ENCODE measurements at places on chromosomes 1 and 21. TPM values are rescaled to one million over a fixed set of nuclear protein-coding genes. Genes with fewer than 3 reads are reported as not detected.

DNA sequence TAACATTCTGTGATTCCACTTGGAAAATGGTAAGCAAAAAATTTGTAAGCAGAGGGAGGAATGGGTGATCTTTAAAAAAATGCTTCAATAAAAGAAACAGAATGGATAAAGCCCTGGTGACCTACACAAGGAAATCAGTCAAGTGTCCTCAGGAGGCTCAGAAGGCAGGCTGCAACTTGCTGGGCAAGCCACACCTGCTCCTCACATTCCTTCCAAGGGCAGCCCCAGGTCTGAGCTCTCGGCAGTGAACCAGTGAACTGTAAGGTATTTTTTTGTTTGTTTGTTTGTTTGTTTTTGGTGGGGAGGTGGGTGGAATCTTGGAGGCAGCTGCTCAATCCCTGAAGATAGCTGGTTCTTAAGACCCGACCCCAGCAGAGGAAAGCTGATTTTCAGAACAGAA, 4.4 kb downstream of the TACSTD2 start:
- DNase-seq, result no peak

DNA sequence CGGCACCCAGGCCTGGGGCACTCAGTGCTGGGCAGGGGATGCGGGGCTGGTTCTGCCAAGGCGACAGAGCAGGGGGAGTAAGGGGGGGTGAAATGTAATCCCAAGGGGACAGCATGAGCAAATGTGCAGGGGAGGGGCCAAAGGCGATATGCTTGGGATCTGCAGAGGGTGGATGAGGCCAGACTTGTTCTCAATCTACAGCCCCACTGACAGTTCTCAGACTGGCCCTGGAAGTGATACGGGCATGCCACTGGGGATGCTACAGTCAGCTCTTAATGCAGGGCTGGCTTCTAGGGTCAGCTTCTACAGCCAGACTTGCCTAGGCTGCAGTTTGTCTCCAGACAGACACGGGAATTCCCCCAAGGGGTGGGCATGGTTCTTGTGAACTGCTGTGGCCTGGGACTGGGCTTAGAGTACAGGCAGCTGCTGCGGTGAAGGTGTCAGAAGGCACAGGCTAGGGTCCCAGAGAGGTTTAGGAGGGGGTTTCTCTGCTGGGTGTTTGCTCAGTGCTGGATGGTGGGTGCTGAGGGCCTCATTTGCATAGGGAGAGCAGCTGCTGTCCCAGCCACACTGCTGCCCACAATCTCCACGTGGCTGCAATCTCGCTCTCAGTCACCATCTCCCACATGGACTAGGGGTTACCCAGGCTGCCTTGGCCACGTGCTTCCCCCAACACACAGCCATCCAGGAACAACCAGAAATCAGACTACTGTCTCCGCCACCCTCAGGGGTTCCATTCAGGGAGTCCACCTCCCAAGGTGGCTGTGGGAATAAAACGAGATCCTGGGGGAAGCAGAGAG, 190.1 kb downstream of the HIVEP3 start:
- no peak for DNase-seq

- no peak for DNase-seq
These were observed 87.9 kb downstream of the CDC14A start for GRCh38 chr1:100440075-100440809.

DNA sequence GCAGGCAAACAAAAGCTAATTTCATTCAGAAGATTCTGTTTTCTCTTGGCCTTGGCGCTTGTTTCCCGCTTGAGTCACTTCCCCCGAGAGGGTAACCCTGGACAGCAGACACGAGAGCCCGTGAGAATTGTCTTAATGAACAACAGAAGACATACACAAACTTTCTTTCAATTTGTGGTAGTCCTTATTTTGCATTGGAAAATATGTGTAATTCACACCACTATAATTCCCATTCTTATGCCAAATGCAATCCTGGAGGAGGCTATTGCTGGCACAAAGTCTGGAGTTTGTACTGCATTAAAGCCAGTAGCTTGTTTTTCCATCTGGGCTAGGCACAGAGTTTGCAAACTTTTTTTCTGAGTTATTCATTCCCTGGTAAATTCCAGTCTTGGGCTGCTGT, 109.8 kb upstream of the IVNS1ABP start:
- no peak for DNase-seq

GRCh38 chr21:34642211-34643075, 26.4 kb upstream of the CLIC6 start:
- no peak for DNase-seq

- DNase-seq, result no peak
These were observed 46.8 kb downstream of the MACO1 start for GRCh38 chr1:25477448-25478034.

GRCh38 chr21:32779983-32780382, 8.4 kb upstream of the PAXBP1 start:
- DNase-seq, result no peak

GRCh38 chr1:239831577-239832355, 259.9 kb upstream of the FMN2 start:
- DNase-seq, result no peak

GRCh38 chr1:44829506-44830384, 13.3 kb downstream of the PTCH2 start:
- no peak for DNase-seq

DNA sequence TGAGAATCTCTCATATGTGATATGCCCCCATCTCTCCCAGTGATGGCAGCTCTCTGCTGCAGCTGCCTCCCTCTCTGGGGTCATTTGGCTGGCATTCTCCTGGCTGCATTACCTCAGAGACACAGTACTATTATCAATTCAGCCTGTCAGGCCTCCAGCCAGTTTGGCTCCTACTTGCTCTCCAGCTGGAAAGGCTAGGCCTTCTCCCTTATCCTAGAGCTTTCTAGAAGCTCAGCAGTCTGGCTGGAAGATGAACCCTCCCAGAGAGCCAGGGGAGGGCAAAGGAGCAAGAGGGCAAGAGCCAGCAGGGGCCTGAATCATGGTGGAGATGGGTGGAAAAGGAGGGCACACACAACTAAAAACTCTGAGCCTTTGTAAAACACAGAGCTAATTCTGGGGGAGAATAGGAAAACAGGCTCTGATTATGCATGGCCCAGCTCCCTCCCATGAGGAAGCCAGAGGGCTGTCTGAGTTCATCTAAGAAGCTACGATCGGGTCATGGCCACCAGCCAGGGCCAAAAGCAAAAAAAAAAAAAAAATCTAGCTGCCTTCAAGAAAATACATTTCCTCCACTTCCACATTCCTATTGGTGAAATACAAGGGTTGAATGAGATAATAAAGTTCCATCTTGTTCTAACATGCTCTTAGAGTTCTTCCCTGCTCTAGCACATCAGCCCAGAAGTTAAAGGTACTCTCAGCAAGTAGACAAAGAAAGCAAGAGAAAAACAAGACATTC, 8.8 kb downstream of the LAMB3 start:
- DNase-seq, result no peak

GRCh38 chr1:24451746-24452145, 36.1 kb downstream of the NIPAL3 start:
- DNase-seq, result no peak

GRCh38 chr1:170215072-170215885, 69.5 kb downstream of the NTMT2 start:
- no peak for DNase-seq

DNA sequence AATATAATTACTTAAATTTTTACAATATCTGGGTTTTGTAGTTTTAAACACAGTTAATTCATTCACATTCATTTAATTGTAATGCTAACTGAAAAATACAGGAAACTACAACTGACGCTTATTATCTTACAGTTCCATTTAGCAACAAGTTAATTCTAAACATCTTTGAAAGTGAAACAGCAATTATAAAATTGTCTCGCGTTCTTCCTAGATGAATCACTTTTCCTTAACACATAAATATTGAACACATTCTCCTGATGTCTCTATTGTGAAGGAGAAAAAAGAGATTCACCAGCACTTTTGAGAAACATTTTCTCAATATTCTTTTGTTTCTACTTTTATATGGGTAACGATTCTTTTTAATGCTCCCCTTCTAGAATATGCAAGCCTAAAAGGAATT, 6.4 kb downstream of the PTGFR start:
- no peak for DNase-seq

DNA sequence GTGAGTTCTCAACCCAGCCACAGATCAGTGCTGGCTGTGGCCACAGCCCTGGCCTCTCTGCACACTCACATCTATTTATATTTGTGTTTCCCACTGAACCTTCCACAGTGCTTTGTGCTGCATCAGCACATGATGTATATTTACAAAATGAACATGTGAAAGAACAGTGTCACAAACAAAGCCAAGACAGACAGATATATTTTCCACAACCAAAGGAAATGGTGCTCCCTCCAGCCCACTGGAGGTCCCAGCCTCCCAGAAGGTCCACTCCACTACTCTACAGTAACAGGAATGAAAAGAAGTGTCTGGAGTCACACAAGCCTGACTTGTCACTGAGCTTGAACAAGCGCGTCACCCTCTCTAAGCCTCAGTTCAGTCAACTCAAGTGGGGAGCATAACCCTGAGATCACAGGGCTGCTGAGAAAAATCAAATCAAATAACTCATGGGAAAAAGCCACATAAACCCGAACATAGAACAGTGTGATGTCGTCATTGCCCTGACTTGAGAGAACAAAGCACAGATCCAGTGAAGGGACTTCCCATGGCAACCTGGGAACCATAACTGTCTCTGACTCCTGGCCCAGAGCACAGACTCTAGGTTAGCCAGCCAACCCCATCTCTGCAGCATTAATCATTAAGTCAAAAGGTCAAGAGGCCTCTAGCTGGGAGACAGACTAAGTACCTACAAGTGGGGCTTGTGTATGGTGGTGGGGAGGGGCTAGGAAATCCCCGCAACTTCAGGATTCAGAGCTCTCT, 121.2 kb downstream of the TRABD2B start:
- no peak for DNase-seq

DNA sequence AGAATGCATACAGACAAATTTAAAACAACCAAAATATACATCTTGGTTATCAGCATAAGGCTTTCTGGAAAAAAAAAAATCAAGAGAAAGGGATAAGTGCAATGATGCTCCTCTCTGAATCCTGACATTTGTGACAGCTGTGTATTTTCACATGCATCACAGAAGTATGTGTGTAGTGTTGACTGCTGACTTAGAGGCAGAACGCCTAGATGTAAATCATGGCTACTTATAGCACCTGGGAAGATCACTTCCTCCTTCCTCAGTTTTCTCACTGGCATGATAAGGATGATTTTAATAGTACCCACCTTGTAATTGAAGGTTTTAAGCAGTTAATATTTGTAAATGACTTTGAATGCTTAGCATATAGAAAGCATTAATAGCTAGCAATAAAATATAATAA, 112.5 kb downstream of the MRPL39 start:
- DNase-seq, result no peak

DNA sequence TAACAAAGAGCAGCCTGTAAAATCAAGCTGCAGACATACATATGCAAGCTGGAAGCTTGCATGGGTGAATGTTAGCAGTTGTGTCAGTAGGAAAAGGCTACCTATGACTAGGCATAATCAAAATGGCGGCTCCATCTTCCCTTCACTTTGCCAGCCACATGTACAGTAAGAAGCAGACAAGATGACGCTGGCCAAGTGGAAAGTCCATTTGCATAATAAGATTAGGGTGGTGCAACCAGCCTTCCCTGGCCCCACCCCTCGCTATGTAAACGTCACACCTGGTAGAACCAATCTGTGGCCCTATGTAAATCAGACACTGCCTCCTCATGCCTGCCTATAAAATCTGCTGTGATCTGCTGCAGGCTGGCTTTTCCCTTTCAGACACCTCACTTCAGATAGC, 171.9 kb upstream of the USP25 start:
- DNase-seq, result no peak

GRCh38 chr1:221166559-221167318, 287.5 kb downstream of the HLX start:
- no peak for DNase-seq

DNA sequence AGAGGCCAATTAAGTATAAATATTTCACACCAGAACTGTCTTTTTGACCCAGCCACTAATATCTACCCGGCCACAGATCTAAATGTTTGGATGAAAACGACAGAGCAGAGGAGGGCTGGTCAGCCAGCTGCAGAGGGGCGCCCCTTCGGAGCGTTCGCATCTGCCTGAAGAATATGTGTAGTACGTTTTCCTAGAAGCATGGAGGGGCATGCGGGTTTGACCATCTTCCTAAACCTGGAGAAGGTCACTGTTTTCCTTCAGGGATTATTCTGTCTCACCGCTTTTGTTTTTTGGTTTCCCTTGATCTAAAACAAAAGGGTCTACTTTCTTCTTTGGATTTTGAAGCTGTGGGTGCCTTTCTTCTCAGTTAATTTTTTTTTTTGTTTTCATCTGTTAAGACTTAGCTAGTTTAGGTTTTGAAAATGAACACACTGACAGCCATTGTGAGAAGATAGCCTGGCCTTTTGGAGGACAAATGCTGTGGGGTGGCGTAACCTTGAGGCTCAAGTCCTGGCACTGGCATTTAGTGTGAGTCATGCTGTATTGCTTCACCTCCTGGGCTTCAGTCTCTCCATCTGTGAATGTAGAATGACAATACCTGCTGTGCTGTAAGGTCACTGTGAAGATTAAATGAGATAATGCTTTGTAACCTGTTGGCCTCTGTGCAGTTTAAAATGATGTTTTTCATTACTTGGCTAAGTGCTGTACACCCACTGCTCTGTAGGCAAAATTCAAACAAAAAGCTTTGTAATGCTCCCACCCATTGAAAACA, 74.1 kb upstream of the IRF2BP2 start:
- DNase-seq, result no peak

DNA sequence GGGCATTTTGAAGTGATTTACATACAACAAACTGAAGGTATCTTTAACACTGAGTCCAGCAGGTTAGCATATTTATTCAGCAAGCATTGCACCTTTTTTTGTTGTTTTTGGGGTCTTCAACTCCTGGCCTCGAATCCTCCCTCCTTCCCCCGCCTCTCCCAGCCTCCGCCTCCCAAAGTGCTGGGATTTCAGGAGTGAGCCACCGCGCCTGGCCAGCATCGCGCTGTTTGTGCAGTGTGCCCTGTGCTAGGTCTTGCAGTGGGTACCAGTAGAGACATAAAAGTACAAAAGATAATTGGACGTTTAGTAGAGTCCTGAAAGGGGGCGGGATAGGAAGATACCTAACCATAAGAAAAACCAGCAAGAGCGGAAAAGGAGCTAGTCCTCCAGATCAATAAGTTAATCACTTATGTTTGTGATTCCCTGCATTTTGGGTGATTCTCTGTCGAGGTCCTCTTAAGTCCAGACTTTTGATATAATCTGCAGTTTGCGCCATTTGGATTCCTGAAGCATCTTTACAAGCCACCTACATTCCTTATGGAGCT, 111.8 kb downstream of the OSBPL9 start:
- no peak for DNase-seq

DNA sequence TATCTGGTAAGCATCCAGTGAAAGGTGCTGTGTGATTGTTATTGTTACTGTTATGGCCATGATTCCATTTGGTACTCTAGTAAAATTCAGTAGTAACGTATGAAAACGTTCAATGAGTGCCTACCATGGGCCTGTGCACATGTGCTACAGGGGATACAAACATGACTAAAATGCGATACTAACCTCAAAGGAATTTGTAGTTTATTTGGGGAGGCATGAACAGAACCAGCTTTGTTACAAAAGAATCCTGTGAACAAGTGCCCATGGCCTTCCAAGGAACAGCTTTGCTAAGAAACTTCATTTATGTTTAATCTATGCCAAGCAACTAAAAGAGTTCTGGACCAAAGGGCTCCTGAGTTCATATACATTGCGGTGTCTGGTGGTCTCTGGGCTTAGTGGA, 28.7 kb downstream of the PTGFR start:
- no peak for DNase-seq

SH3D21 gene
- 5.4 TPM for total RNA-seq

LEMD1 gene
- total RNA-seq, result 10.2 TPM

ZNF697 gene
- total RNA-seq, result 19.5 TPM

SAMD11 gene
- not detected for total RNA-seq

IQCC gene
- total RNA-seq, result 7.3 TPM

EIF3I gene
- total RNA-seq, result 192 TPM

LTN1 gene
- 21.2 TPM for total RNA-seq

KLHL17 gene
- total RNA-seq, result 43.9 TPM

CELF3 gene
- 22.0 TPM for total RNA-seq
